ENCODE measurements at places on chromosomes 1 and 21.

DNA sequence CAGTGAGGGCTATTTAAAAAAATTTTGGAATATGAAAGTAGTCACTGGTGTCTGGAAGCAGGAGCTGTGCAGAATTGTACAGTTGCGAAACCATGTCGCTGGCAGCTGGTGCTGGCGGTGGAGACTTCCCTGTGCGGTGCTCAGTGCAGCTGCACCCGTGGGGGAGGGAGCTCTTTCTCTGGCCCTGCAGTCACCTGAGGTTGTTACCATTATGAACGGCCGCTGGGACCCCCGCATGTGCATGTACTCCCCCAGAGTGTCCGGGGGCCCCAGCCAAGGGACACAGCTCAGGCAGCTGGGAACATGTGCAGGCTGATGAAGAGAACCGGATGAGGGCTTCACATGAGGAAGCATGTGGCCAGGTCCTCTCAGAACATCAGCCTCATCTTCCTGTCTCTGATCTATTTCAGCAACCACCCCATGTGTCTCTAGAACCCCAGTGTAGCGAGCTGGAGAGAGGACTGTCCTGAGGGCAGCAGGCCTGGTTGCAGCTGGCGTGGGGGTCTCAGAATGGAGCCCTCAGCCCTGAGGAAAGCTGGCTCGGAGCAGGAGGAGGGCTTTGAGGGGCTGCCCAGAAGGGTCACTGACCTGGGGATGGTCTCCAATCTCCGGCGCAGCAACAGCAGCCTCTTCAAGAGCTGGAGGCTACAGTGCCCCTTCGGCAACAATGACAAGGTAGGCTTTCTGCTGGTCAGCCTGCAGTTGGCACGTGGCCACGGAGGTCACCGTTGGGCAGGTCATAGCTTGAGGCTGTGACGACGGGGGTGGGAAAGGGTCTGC, at the start of gene TRPM2:
TSS of gene TRPM2 (plus strand) at position 431 of the 780 bp plus-strand sequence. CDS start at position 511, 80 bp downstream.
- peak; percentile 84 for DNase-seq

DNA sequence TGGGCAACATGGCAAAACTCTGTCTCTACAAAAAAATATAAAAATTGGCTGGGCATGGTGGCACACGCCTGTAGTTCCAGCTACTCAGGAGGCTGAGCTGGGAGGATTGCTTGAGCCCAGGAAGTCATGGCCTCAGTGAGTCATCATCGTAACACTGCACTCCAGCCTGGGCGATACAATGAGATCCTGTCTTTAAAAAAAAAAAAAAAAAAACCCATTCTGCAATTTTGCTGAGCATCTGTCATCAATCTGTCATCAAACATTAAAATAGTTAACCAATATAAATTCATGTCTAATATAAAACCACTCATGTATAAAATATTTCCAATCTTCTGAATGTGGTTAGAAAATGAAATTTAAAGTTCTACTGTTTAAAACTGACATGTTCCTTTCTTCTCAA, 56.9 kb downstream of the LPAR3 start:
- DNase-seq = no peak

GRCh38 chr21:17539323-17539722, 26.5 kb downstream of the CXADR start:
- DNase-seq = no peak

DNA sequence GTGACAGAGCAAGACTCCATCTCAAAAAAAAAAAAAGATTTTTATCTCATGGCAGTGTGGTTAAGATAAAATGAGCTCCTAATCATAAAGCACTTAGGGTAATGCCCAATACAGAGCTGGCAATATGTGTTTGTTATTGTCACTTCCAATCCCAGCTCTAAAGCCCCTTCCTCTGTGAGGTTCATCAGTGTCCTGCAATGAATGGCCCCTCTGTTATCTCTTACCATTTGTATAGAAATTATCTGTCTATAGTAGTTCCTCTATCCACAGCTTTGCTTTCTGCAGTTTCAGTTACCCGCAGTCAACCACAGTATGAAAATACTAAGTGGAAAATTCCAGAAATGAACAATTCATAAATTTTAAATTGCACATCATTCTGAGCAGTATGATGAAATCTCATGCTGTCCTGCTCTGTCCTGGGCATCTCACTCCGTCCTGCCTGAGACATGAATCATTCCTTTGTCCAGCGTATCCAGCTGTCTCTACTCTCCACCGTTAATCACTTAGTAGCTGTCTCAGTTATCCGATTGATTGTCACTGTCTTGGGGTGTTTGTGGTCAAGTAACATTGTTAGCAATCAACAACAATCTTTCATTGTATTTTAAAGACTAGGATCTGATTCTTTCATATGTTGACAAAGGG, 50.2 kb upstream of the DNAH14 start:
- DNase-seq = no peak

DNA sequence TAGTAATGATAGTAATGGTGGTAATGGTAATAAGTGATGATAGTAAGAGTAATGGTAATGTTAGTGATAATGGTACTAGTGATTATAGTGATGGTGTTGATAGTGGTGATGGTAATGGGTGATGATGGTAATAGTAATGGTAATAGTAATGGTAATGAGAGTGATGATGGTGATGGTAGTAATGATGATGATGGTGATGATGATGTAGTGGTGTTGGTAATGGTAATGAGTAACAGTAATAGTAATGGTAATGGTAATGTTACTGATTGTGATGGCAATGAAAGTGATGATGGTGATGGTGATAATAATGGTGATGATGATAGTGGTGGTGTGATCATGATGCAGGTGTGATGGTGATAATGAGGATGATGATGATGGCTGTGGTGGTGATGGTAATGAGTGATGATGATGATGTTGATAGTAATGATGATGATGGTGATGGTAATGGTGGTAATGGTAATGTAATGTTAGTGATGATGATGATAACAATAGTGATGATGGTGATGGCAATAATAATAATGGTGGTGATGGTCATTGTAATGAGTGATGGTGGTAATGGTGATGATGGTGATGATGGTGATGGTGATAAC, 235.0 kb downstream of the MATN1 start:
- no peak for DNase-seq

GRCh38 chr1:34332996-34333395, 156.3 kb downstream of the C1orf94 start:
- DNase-seq = no peak

GRCh38 chr1:234932511-234933430, 195.9 kb downstream of the TOMM20 start:
- peak; percentile 59 for DNase-seq

DNA sequence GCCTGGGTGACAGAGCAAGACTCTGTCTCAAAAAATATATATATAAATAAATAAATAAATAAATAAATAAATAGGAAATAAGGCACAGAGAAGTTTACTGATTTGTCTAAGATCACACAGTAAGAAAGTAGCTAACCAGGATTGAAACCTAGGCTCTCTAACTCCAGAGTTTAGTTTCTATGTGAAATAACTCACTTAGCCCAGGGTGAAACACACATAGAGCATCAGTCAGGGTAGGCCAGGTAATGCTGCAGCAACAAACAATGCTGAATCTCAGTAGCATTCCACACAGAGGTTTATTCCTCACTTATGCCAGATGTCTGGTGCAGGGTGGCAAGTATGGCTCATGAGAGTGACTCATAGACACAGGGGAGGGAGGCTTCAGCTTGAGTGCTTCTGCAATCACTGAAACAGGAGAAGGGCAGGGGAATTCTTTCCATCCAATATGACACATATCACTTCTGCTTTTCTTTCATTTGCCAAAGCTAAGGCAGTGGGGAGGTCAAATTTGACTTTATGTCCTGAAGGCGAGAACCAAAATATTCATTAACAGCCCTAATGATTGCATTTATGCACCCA, 37.1 kb upstream of the KANK4 start:
- DNase-seq = no peak

- DNase-seq = no peak
Observed at GRCh38 chr1:204323887-204324286, 35.8 kb downstream of the PLEKHA6 start.

DNA sequence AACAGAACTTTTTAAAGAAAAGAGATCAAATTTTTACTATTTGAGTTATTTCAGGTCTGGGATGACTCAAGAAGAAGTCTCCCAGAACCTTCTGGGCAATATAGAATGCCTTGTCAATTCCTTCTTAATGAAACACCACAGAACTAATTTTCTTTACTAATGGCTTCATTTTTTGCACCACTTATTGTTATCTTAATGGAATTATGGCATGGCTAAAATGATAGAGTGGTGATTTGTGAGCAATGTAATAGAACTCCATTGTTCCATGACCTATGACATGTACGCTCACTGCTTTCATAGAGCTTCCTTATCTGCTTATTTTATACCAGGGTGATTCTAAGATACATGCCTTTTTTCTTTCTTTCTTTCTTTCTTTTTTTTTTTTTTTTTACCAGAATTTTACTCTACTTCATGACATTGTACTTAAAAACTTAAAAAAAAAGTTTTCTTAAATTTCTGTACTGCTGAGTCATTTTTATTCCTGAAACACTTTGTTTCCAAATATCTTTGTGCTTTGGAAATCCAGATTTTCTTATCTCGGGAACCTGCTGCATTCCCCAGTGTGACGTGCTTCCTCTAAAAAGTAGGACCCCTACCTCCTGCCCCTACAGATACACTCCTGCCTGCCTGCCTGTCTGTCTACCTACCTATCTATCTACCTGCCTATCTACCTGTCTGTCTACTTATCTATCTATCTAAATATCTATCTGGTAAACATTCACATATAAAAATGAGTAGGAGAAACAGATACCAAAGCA, 284.9 kb downstream of the PBX1 start:
- DNase-seq = no peak

- DNase-seq = no peak
Observed at GRCh38 chr1:155017946-155018316, 15.3 kb downstream of the ZBTB7B start.

GRCh38 chr1:57329937-57330336, 93.9 kb downstream of the DAB1 start:
- DNase-seq = no peak

DNA sequence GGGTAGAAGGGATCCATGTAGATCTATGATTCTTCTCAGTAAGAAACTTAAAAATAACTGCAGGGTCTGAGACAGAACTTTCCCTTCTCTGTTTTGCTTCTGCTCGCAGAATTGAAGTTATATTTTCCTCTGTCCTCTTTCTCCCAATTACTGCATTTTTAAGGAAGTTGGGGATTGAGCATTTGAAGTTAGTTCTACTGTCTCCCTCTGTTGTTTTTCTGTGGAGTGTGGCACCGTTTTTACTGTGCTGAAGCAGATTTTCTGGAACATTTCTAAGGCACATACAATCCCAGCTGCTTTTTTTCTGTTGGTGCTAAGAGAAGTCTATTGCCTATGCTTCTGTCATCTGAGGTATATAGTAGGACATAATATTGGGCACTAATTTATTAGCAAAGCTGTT, 43.3 kb downstream of the RASAL2 start:
- no peak for DNase-seq

DNA sequence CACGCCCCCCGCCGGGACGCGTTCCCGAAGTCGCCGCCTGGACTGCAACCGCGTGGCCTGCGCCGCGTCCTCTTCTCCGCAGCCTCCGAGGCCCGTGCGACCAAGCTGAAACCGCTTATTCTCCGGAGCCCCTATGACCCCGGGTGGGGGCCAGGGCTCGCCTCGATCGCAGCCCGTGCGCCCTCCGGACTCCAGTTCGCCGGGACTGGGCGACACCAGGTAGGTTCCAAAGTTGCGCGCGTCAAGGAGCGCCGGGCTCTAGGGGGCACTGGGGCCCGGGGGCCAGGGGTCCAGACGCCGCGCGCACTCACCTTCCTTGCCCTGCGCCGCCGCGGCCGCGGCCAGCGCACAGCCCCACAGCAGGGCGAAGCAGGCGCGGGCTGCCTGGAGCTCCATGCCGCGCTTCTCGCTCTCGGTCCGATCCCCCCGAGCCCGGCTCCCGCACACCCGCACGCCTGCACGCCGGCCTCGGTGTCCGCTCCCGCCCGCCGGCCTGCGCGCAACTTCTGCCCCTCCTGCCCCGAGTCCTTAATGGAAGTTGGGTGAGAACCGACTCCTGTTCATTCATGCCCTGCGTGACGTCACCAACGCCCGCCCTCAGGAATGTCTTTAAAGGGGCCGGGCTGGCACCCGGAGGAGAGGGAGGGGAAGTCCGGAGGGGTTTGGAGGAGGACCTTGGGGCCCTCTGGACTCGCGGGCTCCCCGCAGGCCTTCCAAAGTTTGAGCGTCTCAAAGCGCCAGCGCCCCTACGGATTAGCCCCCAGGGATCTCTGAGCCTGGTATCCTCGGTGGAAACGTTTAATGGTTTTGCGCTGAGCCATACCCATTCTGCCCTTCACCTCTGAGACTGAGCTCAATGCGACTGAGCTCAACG, at the start of gene EPHA2:
TSS of gene EPHA2 (minus strand) at position 533 of the 874 bp plus-strand sequence. CDS start at position 396, 137 bp downstream.
- DNase-seq = peak; percentile 64

- DNase-seq = no peak
Observed at GRCh38 chr1:150224983-150225382, 10.9 kb downstream of the ANP32E start.

DNA sequence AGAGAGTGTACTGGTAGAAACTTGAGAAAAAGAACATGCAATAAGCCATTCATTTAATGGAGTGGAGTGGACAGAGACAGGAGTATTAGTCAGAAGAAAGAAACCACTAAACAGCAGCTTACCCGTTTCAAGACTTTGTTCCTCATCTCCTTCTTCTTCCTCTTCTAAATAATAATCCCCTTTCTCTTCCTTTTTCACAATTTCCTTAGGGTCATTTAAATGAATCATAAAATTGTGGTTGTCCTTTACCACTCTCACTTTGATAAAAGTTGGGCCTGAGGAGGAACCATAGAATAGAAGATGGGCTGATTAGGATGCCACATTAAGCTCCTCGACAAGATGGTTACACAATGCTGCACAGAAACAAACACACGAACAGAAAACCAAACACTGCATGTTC, 109.6 kb downstream of the WDR3 start:
- no peak for DNase-seq

- peak; percentile 52 for DNase-seq
Observed at GRCh38 chr1:15936025-15936424, 39.9 kb downstream of the ZBTB17 start.

DNA sequence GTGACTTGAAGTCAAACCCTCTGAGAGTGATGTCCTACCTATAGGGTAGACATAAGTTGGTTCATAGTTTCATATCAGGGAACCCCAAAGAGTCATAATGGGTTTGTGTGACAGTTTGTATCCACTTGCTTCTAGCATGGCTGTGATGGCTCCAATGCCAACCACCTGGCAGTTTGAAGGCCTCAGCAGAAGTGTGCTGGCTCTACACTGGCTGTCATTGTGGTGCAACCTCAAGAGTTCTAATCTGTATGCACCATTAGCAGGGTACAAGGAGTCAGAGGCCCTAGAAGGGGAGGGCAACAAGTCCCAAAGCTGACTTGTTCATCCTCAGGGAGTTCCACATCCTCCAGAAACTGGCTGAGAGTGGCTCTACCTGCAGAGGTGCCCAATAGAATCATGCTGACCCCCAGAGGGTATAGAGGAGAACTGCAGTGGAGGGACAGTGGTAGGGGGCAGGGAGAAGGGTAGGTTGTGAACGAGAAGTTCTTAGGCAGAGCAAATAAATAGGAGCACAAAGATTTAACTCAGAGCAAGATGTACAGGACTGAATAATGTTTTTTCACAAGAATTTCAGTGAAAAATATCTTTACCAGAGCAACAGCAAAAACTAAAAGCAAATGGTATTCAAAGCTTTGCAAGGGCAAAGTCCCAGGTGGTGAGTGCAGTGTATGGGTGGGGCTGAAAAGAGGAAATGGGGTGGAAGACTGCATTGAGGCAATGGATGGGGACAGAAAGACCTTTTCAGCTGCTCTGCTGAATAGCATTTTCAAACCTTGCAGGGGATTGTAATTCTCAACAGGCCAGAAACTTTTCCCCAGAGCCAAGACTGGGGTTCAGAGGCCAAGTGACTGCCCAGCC, 3.2 kb downstream of the FCRL2 start:
- no peak for DNase-seq
